ENCODE measurements at places on chromosomes 2 and 18.

GRCh38 chr18:66630831-66631230 is 26.9 kb upstream of the CDH19 start:
- no peak for DNase-seq

GRCh38 chr2:104163611-104164130 is 690.2 kb upstream of the POU3F3 start:
- DNase-seq = no peak

DNA sequence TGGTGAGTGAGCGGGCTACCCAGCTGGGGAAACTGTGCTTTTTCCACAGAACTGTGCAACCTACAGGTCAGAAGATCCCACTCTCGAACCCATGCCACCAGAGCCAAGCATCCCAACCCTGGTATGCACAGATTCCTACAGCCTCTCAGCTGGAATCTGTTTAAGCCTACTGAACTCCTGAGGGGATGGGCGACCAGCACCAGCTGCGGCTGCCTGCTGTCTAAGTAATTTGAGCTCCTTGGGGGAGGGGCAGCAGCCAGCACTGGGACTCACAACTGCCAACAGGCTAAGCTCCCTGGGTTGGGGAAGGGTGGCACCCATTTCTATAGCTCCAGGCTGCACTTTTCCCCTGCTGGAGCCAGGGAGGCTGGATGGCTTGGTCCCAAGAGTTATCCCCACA is 11.8 kb downstream of the CYP27C1 start:
- DNase-seq = no peak

GRCh38 chr18:12408247-12408869 is 629 bp downstream of the PRELID3A start:
- DNase-seq = peak; percentile 21

DNA sequence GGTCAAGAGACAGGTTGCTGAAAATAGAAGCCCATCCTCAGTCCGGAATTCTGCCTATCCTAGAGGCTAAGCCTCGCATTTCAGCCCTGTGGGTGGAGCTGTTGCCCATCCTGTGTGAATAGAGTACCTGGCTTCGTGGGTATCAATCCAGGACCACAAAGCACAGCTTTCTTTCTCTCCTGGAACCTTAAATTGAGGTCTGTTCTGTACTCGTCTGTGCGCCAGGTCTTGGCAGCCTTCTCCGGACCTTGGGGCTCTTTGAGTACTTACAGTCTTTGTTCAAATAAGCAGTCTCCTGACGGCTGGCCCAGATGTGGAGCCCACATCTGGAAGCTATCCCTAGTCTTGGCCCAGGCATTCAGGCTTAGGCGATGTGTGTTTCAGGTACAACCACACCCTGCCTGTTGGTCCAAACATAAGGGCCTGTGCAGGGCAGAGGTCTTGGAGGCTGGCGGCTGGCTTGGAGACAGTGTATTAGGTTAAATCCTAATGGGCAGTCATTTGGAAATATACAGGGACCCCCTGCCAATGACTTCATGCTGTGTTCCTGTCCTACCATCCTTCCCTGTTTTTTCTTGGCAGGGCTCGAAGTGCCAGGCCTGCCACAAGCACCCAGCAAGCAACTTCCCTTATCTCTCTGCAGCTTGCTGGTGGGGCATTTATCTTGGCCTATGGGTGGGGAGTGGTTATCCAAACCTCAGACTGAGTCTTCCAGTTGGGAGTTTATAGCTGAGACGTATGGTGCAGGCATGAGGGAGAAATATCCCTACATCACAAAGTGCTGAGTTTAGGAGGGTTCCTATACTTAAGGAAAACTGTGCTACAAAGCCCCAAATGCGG is 294.1 kb downstream of the BCL2 start:
- DNase-seq = no peak

DNA sequence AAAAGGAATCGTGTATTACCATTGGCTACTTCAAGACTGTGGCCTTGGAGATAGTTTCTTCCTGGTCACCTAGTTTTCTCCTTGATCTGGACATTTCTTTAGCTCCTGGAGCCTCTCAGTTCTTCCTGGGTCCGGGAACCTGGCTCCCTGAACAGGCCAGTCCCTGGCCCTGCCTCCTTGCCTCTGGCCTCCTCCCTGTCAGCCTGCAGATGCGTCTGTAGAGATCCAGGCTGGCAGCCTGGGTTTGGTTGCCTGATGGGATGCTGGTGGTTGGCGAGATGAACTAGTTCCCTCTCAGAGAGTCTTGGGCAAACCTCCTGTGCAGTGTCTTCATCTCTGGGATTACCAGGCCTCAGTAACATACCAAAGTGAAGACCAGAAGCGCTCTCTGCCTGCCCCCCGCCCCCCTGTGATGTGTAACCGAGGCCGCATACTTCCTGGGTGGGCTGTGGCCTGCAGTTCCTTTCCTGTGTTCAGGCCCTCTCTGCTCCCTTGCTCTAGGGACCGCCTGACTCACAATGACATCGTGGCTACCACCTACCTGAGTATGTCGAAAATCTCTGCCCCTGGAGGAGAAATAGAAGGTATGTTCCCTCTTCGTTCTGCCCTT is 85.4 kb downstream of the DYSF start:
- DNase-seq = no peak

DNA sequence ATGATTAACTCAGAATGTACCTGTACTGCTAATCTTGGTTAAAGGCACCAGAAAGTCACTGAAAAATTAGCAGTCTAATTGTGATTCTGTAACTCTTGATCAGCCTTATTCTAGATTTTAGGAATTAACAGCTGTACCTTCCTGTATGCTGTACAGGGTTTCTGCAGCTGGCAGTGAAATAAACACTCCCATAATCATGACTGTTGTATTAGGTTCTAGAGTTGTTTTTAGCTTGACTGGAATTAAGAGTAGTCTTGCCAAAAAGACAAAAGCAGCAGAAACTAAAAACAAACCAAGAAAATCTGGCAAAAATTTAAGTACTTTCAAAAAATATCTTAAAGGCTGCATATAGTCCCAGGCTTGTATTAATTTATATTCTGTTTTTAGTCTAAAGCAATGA is 103.5 kb downstream of the SOS1 start:
- DNase-seq = no peak

DNA sequence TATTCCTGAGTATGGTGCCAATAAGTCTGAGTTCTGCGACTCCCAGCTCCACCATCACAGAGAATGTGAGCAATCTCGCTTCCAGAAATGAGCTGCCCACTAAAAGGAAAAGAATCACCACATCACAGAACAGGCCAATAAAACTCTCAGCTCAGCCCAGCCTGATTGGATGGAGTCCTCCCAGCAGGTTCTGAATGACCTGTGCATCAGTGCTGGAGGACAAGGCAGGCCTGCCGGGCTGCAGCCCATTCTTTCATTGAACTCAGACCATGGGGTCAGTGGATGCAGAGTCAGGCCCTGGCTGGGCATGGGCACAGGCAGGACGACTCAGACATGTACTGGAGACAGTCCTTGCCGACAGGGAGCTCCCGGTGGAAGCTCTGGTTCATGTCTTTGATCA is 132.7 kb upstream of the REV1 start:
- DNase-seq = no peak

DNA sequence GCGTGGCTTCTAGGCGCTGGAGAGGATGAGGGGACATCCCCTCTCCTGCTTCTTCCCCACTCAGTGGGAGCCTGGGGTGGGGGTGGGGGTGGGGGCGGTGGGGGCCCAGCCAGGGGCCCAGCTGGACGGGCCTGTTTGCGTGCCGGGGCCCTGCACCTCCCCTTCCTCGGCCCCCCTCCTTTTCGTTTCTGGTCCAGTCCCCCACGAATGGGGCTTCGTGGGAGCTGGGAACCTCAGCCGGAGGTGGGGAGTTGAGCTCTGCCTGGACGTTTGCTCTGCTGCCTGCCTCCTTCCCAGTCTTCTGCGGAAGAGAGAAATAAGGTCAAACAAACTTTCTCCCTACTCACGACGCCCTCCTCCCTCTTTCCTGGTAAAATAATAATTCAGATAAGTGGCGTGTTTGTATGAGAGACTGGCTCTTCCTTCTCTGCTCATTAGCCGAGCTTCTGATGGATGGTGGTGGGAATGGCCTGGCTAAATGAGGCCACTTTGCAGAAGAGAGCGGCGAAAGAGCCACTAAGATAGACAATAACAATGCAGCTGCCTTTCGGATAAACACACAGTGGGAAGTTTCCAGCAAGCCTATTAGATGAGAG is 782 bp downstream of the MTA3 start:
- DNase-seq = peak; percentile 31

- no peak for DNase-seq
Measured at GRCh38 chr2:18178736-18179349, 300.4 kb downstream of the KCNS3 start.

DNA sequence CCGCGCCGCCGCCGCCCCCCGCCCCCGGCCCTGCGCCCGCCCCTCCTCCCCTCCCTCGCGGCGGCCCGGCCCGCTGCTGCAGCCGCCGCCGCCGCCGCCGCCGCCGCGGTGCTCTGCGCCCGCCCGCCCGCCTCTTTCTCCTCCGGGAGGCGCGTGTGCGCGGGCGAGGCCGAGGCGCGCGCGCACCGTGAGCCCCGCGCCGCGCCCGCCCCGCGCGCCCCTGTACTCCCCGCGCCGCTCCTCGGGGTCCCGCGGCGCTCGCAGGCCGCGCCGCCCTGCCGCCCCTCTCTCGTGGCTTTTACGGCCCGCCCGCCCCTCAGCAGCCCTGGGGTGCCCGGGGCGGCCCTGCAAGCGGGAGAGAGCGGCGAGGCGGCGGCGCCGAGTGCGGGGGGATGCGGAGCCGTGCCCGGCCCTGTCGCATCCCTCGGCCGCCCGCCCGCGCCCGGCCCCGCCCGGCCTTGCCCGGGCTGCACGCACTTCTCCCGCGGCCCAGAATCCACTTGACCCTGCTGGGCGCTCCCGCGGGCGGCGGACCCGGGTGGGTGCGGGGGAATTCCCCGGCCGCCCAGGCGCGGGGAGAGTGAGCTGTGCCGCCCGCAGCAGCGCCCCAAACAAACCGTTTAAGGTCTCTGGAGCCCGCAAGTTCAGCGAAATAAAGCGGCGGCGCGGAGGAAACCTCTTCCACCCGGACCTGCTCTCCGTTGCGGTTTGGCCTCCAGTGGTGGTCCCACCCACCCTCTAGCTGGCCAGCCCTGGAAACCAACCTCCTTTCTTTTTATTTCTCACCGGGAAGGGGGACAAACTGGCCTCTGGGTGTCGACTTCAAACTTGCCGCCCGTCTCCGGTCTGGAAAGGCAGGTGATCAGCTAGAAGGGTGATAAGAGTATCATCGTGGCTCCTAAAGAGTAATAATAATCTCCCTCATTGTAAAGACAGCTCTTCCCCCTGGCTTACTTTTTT is 37.4 kb downstream of the AFF3 start:
- DNase-seq = peak; percentile 56

GRCh38 chr18:32846896-32847295 is 74.1 kb upstream of the KLHL14 start:
- no peak for DNase-seq

DNA sequence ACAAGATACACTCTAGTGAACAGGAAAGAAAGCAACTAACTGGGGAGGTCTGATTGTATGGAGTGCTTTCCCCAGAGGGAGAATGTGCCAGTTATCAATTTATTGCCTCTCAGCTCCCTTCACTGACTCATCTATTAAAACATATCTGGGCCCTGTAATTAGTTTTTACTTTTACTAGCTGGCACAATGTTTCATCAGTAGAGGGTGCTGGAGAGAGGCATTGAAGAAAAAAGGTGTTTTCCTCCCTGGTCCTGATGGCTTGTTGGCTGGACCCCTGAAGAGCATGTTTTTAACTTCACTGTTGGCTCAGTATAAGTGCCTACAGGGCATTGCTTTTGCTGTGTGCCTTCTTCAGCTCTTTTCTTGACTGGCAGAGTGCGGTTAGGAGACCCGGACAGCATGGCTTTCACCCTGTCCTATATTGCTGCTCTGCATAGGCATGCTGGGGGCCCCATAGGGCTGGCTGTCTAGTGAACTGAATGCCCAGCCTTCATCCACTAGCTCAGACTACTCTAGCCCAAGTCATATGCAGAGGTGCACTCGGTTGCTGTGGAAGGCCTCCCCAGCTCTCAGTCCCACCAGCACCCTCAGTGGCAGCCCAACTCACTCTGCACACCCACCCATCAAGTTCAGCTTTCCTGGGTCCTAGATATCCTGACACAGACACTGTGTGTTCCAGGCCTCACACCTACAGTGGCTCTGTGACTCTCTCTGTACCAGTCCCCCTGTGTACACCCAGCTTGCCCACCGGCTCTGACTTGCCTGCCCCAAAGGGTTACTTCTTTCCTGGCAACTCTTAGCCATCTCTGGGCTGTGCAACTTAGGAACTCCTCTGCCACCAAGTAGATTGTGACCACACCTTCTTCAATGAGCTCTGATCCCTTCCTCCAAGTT is 62.3 kb upstream of the ACYP2 start:
- DNase-seq = no peak

DNA sequence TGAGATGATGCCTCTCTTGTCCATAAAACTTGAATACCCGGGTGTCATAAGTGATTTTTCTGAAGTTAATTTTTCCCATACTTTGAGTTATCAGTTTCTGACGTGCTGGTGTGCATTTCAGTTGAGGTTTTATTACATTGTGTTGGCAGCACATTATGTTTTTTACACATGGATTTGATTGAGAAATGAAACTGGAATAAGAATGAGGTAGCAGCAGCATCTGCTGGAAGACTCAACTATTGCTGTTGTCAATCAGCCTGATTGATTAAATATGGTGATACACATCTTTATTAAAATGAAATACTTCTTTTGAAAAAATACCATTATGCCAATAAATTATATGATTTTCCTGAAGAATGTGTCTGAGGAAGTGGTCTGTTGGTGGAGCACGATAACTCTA is 60.5 kb downstream of the INSIG2 start:
- DNase-seq = no peak
